ENCODE measurements at places on chromosomes 3 and 15.

- no peak for DNase-seq
Observed at GRCh38 chr15:53580366-53580765, 179.1 kb downstream of the WDR72 start.

- no peak for DNase-seq
Observed at GRCh38 chr3:134445636-134446035, 40.1 kb downstream of the ANAPC13 start.

- DNase-seq: no peak
Observed at GRCh38 chr15:81480645-81481053, 106.6 kb upstream of the TMC3 start.

DNA sequence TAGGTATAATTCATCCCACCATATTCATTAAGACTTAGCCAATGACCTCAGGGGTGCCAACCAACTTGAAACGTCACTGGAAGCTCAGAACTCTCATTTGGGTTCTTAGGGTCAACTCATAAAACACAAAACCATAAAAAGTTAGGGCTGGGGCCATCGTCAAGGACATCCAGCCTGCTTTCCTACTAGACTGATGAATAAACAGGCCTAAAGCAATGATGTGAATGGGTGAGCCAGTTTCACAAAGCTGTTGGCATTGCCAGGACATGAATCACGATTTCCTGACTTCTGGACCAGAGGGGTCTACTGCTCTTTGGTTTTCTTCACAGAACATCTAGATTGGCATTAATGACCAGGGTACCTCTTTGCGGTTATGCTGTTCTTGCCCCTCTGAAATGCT, 64.7 kb downstream of the EOMES start:
- DNase-seq: no peak

- DNase-seq: no peak
Observed at GRCh38 chr3:157117875-157118654, 41.9 kb downstream of the CCNL1 start.

DNA sequence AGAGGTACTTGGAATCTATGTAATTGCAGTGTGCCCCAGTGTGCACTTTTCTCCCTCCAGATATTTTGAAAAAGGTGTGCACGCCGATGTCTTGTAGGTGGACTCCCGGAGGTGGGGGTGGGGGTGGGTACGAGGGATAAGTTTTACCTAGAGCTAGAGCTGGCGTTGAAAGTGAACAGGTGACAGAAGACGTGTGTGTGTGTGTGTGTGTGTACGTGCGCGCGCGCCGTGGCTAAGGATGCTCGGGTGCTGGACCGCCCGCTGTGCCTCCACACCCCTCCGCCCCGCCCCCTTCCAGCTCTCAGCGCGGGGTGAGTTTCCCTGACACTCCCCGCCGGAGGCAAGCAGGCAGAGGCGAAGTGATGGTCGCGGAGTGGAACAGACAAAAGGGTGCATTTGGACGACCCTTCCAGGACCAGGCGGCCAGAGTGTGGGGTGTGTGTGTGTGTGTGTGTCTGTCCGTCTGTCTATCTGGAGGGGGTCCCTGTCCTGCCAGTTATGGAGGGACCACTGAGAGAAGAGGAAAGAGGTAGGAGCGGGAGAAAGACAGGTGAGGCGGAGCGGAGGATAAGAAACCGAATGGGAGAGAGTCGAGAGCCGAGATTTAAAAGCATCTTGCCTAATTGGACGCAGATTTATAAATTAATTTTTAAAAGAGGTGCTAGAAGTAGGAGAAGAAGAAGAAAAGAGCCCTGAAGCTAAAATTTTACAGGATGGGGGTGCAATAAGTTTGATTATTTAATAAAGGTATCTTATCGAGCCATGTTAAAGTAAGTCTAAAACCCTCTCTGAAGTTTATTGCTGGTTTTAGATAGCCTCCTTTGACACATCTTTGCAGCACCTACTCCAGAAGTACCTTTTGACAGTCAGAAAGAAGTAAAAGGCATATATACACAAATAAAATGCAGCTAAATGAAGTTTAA, 335.8 kb upstream of the THRB start:
- no peak for DNase-seq

DNA sequence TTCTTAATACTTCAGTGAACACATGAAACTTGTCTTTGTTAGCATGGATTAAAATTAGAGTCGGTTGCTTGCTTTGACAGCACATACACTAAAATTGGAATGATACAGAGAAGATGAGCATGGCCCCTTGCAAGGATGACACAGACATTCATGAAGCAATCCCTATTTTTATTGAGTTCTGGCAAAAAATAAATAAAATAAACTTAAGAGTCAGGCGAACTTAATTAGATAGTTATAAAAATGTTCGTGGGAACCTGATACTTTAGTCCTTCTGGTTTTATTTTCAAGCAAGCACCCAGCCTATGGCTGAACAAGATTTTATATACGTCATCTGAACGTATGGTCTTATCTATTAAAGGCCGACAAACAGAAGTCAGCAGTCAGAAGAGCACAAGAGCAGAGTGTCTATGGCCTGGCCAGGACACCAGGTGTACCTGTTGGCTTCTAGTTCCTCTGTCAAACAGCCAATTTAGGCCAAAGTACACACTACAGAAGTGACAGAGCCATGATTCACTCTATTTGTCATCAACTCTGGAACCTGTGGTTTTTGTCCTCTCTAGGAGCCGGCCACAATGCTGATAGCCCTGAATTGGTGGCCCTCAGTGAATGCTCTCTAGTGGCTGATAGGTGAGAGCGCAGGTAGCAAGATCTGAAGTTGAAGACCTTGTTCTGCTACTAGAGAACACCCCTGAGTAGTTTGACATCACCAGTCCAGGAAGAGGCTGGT, 64.3 kb downstream of the LEO1 start:
- DNase-seq: no peak

DNA sequence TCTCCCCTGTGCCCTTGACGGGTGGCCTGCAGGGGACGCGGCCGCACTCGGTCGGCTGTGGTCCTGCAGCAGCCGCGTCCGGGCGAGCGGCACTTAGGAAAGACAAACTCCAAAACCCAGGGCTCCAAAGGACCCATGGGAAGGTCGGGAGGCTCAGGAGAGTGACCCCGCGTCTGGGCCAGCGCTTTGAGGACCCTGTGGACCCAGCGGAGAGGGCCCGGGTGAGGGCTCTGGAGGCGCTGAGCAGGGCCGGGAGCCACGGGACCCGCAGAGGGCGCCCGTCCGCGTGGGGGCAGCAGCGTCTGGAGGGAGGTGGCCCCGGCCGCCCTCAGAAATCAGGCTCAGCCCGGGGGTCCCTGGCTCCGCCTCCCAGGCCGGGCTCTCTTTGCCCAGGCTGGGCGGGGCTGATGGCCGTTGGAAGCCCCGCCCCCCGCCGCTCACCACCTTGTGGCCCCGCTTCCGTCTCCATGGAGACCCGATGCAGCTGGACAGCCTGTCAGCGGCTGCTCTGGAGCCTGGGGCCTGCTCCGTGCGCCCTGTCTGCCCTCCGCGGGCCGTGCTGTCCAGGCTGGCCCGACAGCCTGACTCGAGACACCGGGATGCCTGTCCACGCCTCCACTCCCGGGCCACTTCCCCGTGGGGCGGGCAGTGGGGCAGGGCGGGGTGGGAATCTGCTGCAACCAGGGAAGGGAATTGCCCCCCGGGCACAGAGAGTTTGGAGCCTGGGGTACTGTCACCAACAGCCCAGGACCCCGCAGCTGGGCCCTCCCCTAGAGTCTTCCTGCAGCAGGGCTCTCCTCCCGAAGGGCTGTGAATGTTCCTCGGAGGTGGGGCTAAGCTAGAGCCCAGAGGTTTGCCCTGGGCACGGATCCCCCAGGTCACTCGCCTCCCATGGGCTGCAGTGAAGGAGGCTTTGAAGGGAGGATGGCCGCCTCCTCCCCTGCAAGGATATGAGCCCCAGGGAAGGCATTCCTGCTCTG, 34.8 kb upstream of the RPL32 start:
- no peak for DNase-seq

- DNase-seq: no peak
Observed at GRCh38 chr3:111734652-111735051, 124.4 kb upstream of the PHLDB2 start.

GRCh38 chr3:177802151-177802900, 605.0 kb upstream of the TBL1XR1 start:
- DNase-seq: no peak

- no peak for DNase-seq
Observed at GRCh38 chr3:187648177-187648576, 22.0 kb downstream of the SST start.

- DNase-seq: no peak
Observed at GRCh38 chr15:65896236-65896635, 26.9 kb downstream of the RAB11A start.

DNA sequence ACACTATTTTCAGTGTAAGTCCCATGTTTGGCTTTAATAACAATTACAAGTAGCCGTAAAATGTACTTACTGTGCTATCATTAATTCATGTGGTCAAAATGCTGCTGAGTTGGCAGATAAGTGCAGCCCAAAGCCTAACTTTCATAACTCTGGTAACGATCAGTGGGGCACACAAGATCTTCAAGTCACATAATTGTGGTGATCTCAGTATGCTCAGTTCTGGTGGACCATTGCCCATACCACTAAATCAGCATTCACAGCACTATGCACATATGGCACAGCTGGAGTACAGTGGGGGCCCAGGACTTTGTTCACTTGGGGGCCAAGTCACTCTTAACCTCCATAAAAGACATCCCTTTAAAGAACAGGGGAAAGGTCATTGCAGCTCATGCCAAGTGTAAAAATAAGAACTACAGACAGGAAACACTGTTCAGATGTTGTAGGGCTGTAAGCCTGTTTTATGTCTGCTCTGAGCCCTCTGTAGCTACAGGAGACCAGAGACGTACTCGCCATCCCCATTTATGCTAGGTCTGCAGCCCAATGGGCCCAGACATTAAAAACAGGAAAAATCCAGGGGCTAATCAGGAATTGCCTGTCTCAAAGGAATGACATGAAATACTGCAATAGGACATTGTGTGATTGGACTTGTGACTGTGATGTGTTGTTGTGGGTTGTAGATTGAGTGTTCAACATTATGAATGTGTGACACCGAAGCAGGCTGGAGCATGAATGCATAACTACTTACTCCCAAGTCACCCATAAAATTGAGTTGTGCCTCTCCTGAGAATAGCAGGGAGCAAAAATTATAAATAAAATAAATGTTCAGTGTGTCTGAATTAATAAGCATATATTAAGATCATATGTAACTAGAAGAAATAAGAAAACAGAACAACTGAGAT, 282.5 kb upstream of the EPHA3 start:
- no peak for DNase-seq

GRCh38 chr15:51023499-51023898, 71.2 kb downstream of the TNFAIP8L3 start:
- no peak for DNase-seq

GRCh38 chr3:149472030-149472797, 2.3 kb upstream of the TM4SF4 start:
- DNase-seq: no peak

DNA sequence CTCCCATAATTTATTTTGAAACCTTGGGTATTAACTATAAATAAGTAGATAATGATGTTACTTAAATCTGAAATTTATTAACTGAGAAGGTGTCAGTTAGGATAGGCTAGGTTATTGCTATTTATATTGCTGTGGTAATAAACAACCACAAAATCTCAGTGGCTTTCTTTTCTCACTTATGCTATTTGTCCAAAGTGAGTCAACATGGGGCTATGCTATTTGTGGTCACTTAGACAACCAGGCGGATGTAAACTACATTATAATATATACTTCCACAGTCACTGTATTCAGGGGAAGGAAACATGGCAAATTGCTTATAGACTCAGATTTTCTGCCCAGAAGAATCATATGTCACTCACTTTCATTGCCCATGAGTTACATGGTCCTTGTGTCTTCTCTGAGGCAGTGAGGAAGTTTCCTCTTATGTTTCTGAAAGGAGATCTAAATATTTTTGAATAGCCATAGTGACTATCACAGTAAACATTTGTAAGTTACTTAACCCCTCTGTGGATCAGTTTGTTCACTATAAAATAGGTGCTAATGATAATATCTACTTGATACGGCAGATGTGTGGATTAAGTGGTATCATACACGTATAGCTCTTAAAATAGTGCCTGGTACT, 19.8 kb downstream of the HMG20A start:
- DNase-seq: no peak

DNA sequence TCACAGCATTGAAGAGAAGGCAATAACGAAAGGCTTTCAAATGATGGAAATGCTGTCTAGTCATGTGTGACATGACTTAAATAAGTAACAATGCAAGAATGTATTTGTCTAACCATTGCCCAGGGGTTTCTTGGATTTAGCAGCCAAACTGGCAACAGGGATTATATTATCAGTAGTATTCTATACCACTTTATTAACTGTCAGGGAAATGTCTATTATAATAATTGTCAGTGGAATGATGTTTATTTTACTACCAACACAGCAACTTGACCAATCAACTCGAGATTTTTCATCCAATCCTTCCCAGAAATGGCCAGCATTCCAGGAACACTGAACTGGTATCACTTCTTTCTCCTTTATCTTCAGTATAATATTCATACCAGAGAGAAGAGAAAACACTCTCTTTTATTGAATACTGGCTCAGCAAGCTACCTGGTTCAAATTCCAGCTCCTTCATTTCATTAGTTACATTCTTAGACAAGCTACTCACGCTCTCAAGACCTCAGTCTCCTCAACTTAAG, 66.2 kb downstream of the FOXP1 start:
- DNase-seq: no peak

- DNase-seq: no peak
Observed at GRCh38 chr3:101170806-101171558, 149.4 kb downstream of the IMPG2 start.

GRCh38 chr15:54803134-54803808, 393.5 kb downstream of the RSL24D1 start:
- DNase-seq: no peak

GRCh38 chr3:150145659-150146058, 175.0 kb upstream of the PFN2 start:
- DNase-seq: no peak

GRCh38 chr3:156353563-156353962, 201.4 kb downstream of the SSR3 start:
- no peak for DNase-seq

DNA sequence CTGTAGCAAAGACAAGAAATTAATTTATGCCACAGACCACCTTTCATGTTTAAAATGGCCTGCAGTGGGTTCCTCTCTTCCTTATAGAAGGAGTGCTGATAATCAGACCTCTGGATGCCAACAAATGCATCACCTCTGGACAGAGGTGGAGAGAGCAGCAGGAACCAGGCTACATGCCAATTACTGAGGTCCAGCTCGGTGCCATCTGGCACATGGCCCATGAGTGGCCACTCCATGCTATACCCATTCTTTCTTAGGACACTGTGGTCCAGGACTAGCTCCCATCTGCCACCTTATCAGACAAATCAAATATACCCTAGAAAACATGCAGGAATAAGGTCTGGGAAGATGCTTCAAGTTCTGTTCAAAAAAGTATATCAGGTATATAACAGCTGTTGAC, 60.7 kb downstream of the TBC1D2B start:
- no peak for DNase-seq

GRCh38 chr3:29282427-29283230, 1.8 kb downstream of the RBMS3 start:
- DNase-seq: no peak

Data from stimulated activated effector memory CD8-positive, alpha-beta T cell treated with anti-CD3 and anti-CD28 coated beads, Interleukin-12 subunit alpha, Interleukin-12 subunit beta, amount 100 ng/mL, for 72 hours (primary cell).